ENCODE measurements at places on chromosomes 3 and 15.
A peak's percentile ranks its signal among the peaks of the same experiment; 100 is the strongest.

DNA sequence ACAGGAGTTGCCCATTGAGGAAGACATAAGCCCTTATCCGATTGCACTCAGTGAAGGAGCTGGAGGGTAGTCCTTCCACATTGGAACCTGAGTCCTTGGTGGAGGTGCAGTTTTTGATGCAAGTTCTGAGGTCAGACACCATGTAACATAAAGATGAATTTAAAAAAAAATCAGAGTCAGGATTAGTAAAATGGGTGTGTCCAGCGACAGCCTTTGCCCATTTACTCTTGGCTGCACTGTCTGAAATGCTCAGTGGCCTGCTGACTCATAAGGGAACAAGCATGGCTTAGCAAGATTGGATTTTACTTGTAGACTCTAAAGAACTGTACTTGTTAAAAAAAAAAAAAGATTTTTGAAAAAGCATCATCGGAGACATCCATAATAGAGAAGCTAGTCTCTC is 241.1 kb upstream of the TOPAZ1 start:
- peak; percentile 70 for DNase-seq

- DNase-seq: no peak
Observed at GRCh38 chr15:101505610-101506337, 16.3 kb upstream of the PCSK6 start.

DNA sequence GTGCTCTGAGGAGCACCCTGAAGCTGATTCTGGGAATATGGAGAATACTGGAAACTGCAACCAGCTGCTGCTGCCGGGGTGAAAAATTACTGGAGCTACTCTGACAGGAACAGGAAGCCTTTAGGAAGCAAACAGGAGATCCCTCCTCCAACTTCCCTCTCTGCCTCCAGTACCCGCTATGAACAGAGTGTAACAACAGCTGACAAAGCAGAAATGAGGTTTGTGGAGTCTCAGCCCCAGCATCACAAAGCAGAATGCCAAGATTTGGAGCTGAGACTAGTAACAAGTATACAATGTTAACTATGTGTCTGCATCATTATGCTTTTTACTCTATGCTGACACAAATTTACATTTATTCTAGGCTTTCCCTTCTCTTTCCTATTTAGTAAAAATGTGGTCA is 22.7 kb upstream of the PIAS1 start:
- no peak for DNase-seq

DNA sequence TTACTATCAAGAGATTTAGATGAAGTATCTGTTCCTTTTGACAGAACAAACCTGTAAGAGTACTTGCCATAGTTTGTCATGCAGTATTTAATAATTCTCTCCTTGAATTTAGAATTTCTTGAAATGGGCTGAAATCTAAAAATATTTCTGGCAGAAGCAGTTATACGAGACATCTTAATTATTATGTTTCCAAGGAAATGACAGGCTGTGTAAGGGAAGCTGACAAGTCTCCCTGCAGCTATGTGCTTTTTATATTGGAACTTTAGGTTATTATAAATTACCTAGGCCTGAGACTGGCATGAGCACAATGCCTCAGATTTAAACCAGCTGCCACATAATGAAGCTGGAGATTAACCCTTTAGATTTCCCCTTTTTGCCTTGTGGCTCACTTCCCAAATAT is 365.0 kb upstream of the EPHA6 start:
- DNase-seq: no peak

GRCh38 chr3:120145542-120146285 is 51.5 kb upstream of the GSK3B start:
- DNase-seq: peak; percentile 83

GRCh38 chr15:89195836-89196235 is 25.5 kb downstream of the RLBP1 start:
- no peak for DNase-seq

- DNase-seq: no peak
Observed at GRCh38 chr3:24846286-24846860, 351.7 kb upstream of the THRB start.

DNA sequence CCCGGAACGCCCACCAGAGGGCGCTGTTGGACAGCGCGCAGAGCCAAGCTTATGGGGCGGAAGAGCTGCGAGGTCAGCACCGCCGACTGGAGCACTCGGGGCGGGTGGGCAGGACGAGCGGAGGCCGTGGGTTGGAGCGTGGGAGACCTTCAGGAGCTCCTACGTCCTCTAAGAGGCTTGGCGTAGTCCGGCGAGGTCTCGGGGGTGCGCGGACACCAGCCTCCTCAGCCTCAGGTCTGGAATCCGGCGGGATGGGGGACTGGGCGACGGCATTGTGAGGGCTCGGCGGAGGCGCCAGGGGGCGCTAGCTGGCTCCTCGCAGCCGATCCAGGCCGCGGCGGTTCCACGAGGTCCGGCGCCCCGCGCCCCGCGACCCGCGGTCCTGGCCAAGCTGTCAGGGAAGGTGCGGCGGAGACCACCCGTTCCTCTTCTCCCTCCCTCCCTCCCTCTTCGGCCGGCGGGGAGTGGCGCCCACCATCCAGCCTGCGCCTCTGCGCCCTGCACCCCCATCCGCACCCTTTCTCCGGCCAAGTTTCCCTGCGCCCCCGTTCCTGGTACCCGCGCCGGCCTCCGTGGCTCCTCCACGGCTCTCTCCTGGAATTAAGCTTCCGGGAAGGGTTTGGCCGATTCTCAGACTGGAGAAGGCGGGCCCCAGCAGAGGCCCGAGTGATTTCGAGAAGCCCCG is 24.3 kb upstream of the POLG start:
- DNase-seq: peak; percentile 88
